Kidney epithelial cell (primary cell): ENCODE measurements at places on chromosomes 7 and 10.

- no peak for DNase-seq
These were observed 32.8 kb upstream of the SLC18A3 start for GRCh38 chr10:49577182-49577925.

DNA sequence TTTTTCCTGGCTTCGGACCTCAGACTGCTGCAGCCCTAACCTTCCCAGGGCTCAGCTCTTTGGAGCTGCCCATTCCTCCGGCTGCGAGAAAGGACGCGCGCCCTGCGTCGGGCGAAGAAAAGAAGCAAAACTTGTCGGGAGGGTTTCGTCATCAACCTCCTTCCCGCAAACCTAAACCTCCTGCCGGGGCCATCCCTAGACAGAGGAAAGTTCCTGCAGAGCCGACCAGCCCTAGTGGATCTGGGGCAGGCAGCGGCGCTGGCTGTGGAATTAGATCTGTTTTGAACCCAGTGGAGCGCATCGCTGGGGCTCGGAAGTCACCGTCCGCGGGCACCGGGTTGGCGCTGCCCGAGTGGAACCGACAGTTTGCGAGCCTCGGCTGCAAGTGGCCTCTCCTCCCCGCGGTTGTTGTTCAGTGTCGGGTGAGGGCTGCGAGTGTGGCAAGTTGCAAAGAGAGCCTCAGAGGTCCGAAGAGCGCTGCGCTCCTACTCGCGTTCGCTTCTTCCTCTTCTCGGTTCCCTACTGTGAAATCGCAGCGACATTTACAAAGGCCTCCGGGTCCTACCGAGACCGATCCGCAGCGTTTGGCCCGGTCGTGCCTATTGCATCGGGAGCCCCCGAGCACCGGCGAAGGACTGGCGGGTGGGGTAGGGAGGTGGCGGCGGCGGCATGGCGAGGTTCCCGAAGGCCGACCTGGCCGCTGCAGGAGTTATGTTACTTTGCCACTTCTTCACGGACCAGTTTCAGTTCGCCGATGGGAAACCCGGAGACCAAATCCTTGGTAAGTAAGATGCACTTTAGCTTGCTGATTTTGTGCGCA is at the start of gene PLXDC2:
Gene PLXDC2 (plus strand): TSS at position 22 of the 820 bp plus-strand sequence.
- no peak for DNase-seq

- DNase-seq: no peak
These were observed 80.5 kb upstream of the TAS2R16 start for GRCh38 chr7:123075838-123076467.

- peak; percentile 21 for DNase-seq
These were observed 45.4 kb downstream of the GPR37 start for GRCh38 chr7:124720195-124720594.

GRCh38 chr7:36441344-36442022 is 51.8 kb downstream of the ANLN start:
- DNase-seq: no peak

- peak; percentile 72 for DNase-seq
These were observed 82.1 kb downstream of the SLC37A3 start for GRCh38 chr7:140316165-140316661.

DNA sequence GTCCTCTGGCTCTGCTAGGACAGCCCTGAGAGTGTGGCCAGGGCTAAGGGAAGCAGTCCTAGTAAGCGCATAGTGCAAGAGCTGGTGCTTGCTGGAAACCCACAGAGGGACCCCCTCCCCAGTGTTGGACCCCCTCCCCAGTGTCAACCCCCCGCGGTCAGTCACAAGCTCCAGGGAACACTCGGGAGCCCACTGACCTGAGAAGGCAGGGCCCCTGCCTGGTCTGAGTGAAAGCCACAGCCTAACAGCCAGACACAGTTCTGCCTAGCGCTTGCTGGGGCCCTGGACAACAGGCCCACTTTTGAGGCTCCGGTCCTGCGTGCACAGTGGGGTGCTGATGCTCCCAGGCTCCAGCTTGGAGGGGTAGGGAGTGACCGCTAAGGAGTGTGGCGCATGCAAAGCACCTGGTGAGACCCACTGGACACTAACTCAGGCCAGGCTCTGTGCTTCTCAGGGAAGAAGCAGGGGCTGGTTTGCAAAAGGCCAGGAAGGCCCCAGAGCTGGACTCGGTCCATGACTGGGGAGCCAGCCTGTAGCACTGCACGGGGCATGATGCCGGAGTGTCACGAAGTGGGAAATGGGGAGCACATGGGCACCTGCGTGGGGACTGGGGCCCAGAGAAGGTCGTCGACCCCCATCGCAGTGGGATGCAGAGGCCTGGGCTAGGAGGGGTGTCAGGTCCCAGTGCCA is 175.8 kb upstream of the PPP2R2D start:
- no peak for DNase-seq

DNA sequence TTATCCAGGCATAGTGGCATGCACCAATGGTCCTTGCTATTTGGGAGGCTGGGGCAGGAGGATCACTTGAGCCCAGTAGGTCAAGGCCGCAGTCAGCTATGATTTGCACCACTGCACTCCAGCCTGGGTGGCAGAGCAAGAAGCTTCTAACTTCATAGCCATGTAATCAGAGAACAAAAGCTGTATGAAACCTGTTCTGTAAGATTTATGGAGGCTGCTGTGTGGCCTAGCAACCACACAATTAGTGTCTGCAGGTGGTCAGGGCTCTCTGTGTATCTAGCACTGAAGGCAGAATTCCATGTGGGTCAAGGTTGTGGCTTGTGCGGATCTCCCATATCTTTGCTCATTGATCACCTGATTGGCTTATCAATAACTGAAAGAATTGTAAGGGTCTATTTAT is 221.5 kb upstream of the FOXK1 start:
- no peak for DNase-seq

- no peak for DNase-seq
These were observed 30.0 kb upstream of the SEM1 start for GRCh38 chr7:96739609-96740008.

- DNase-seq: no peak
These were observed 240.5 kb downstream of the ETV1 start for GRCh38 chr7:13748998-13749397.

DNA sequence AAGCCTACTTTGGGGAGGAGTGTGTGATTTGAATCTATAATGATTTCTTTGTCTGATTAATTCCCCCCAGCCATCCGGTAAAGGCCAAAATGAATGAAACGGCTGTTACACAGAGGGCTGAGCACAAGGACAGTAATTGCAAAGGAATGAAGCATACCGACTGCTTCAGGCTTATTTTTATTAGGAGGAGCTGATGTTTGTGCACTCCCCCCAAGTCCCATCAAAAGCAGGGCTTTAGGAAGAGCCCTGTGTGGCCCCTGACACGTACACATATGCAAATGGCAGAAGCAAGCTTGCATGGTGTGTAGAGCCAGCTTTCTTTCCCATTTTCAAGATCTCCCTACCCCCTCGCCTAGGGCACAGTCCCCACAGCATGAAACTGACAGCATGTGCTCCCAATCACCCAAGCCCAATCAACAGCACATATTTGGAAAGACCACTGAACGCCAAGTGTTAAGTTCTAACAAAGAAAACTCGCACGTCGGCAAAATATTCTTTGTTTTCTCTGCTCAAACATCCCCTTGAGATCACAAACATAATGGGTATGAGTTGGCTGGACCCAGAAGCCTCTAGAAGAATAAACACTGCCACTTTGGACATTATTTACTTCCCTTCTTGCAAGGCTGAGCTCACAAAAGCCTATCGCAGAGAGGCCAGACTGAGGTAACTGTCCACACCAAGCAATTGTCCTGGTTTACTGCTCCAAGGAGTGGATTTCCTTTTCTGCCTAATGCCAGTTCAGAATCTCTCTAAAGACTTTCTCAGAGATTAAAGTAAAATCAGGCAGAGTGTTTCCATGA is 143.0 kb downstream of the CUBN start:
- DNase-seq: peak; percentile 88

GRCh38 chr7:121069346-121070100 is 81.0 kb downstream of the CPED1 start:
- no peak for DNase-seq

DNA sequence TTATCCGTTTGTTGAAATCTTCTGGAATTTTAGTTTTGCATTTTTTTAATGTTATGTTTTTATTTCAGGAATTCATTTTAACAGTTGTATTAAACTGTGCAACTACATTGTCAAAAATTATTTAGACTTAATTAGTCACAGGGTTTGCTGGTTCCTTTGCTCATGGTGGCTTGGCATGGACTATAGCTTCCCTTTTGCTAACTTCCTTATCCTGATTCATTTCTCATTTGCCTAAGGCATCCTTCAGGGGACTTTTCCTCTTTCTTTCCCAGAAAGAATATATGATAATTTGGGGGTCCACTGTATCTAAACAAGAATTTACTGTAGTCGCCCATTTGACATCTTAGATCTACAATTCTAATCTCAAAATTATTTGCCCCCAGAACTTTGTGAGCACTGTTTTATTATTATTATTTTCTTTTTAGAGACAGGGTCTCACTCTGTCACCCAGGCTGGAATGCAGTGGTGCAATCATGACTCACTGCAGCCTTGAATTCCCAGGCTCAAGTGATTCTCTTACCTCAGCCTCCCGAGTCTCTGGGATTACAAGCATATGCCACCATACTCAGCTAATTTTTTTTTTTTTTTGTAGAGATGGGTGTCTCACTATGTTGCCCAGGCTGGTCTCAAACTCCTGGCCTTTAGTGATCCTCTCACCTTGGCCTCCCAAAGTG is 13.9 kb downstream of the FIGNL1 start:
- peak; percentile 72 for DNase-seq

DNA sequence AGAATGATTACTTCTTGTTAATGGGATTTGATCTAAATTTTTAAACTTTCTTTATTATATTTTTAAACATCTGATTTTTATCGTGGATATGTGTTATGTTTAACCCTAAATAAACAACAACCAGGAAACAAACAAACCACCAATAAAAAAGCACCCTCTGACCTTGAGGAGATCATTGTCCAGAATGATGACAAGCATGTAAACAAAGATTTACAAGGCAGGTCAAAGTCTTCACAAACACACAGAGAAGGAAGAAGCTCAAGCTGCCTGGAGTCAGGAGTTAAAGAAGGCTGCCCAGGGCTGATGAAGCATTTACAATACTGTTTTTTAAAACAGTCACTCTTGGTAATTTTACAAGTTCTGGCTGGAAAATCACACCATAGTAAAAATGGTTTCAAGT is 31.0 kb upstream of the EGFR start:
- DNase-seq: no peak

DNA sequence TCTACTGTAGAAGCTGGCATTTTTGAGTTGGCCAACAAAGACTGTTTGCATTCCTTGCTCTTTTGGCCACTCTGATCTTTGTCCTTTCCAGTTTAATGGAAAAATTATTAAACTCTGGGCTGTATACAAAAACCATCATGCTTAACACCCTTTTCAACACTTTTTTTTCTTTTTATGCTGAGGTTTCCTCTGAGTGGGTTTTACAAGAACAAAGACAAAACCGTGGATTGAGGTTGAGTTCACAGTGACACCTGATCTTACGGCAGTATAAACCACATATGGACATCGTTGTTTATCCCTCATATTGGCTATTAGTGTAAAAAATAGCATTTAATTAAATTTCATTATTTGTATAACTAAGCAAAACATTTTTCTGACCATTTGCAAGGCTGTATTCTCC is 21.8 kb downstream of the MGAM start:
- no peak for DNase-seq

DNA sequence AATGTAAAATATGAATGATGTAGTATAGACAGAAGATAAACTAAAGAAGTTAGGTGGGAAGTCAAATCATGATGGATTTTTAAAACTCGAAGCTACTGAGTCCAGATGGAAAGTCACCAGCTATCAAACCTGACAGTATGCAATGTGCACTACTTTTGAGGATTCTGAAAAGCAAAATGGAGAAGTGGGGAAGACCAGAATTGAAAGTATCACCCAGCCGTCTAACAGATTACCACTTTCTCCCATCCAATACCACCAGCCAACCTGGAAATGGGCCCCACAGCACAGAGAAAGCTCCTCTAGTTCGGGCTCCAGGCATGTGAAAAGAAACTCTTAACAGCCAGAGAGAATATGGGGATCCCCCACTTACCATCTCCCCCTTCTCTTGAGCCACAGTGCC is 67.9 kb upstream of the SRRM3 start:
- DNase-seq: no peak

- no peak for DNase-seq
These were observed 155.3 kb downstream of the SFMBT2 start for GRCh38 chr10:7255517-7255916.

DNA sequence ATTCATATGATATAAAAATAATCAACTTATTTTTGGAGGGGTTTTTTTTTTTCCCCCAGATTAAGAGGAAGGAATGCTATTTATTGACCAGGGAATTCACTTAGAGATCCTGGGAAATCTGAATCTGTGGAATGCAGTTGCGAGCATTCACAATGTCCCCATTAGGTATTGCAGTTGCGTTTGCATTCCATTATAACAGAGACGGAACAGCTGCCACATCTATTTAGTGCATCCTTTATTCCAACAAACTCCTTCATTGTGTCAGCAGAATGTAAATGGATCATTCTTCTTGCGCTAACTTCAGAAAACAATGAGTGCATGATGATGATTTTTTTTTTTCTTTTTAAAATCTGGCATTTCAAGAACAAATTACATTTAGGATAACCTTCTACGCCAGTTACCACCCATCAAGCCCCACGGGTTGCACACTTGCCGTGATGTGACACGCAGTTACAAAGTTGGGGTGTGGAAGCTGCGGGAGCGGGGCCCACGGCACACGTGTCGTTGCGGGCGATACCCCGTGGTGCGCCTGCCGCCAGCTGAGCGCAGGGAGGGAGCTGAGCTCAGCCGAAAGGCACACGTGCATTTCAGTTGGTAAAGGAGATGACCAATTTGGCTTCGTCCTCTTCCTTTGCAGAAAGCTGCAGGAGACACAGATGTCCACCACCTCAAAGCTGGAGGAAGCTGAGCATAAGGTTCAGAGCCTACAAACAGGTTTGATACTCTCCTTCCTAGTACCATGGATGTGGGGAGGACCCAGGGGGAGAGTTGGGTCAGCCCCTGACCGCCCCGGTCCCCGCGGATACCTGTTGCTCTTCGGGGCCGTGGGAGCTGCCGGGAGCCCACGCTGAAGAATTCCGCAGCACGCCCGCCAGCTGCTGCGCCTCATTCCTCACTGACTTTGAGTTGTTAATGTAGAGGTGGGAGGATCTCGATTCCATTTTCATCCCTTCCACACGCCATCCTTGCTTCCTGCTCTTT is 175.3 kb upstream of the SH2B2 start:
- no peak for DNase-seq

GRCh38 chr10:63683223-63683622 is 162.0 kb downstream of the REEP3 start:
- DNase-seq: no peak

GRCh38 chr7:77629797-77630196 is 66.5 kb upstream of the RSBN1L start:
- DNase-seq: no peak

- DNase-seq: no peak
These were observed 330.1 kb upstream of the PHF14 start for GRCh38 chr7:10643545-10643944.

- no peak for DNase-seq
These were observed 91.5 kb upstream of the KCND2 start for GRCh38 chr7:120181499-120181898.

DNA sequence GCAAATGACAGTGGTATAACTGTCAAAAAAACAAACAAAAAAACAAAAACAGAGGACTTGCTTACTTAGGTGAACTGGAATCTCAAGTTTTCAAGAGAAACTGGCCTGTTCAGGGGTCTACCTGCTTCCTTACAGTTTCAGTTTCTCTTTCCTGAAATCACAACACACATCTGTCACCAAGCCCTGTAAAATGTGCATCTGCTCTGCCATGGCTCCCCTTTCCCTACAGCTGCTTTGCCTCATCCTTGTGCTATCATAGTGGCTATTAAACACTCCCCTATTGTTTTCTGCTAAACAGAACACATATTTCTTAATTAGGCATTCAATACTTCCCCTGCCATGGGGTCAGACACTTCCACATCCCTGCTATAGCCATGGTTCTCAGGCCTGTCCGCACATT is 37.6 kb downstream of the CPED1 start:
- no peak for DNase-seq
